ENCODE measurements at places on chromosomes 3 and 15. TPM values are rescaled to one million over a fixed set of nuclear protein-coding genes. Genes with fewer than 3 reads are reported as not detected.
A peak's percentile ranks its signal among the peaks of the same experiment; 100 is the strongest.

GRCh38 chr3:143354342-143354741 is 234.8 kb downstream of the CHST2 start:
- H3K27ac ChIP-seq = no peak overlapping the region
- no peak overlapping the region for H3K4me3 ChIP-seq
- no peak for DNase-seq
- no peaks in the 10 kb centered on the region for H3K36me3 ChIP-seq
- no peaks in the 10 kb centered on the region for H3K27me3 ChIP-seq
- no peaks in the 10 kb centered on the region for H3K4me1 ChIP-seq

XYLB gene
- 4.2 TPM for polyA plus RNA-seq

DNA sequence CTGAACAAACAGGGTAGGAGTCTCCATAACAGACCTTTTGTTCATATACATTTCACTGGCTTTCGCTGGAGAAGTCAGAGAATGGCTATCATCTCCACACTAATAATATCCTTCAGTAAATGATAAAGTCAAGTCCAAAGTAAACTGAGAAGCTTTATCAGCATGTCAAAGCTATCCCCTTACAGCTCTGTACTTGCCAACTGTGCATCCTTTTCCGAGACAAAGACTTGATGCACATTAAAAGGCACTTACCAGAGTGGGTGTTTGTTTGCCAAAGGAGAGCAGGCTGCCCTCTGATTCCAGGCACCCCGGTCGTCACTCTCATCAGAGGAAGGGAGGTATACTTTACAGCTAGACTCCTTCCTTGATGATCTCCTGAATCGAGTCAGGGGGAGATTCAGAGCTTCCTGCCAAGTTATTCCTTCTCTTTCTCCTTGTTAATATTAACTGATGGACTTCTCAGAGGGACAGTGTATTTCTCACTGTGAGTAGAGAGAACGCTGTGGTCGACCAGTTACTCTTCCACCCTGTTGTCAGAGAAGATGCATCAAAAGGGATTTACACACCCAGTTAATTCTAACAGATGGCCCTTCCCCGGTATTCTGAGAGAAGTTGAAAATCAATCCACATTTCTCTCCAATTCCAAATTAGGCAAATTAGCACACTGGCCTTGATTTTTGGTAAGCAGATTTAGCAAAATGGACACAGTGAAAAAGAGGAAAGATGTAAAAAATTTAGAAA is 504.7 kb upstream of the NR2F2 start:
- H3K4me1 ChIP-seq = no peaks in the 10 kb centered on the region
- no peak overlapping the region for H3K27ac ChIP-seq
- H3K36me3 ChIP-seq = no peaks in the 10 kb centered on the region
- no peak overlapping the region for H3K4me3 ChIP-seq

CCR4 gene
- polyA plus RNA-seq = not detected

GRCh38 chr3:142787719-142788118 is 63.9 kb downstream of the TRPC1 start:
- no peak overlapping the region for H3K4me3 ChIP-seq
- H3K36me3 ChIP-seq = no peaks in the 10 kb centered on the region
- DNase-seq = no peak

DNA sequence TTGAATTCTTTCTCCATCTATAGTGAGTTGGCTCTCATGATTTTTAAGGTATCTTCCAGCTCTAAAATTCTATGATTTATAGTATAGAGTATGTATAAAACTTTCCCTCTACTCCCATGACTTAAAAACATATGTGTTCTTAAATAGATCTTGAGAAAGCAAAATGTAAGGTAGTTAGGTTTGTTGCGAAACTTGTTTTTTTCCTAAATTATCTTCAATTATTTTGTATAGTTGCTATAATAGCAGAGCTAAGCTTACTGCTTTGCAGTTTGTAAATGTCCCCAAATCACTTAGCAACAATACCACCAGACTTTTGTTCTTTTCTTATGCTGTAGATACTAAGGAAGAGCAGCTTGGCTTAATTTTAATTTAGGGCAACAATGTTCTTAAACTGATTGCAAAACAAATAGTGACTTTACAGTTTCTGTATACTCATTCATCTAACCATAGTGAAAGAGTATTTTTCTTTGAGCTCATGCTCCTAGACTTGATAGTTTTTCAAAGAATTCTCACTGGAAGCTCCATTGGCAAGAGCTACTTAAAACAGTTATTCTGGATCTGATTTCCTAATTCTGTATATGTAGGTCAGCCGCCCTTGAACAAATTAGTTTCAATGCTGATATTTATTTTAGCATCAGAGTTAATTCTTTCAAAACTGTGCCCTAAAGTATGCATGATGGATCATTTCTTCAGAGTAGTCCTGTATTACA is 61.2 kb downstream of the LYSMD4 start:
- H3K36me3 ChIP-seq = peaks cover 2% of the 10 kb centered on the region
- DNase-seq = no peak
- H3K4me3 ChIP-seq = no peak overlapping the region
- H3K27ac ChIP-seq = no peak overlapping the region
- no peaks in the 10 kb centered on the region for H3K27me3 ChIP-seq
- no peaks in the 10 kb centered on the region for H3K4me1 ChIP-seq

DNA sequence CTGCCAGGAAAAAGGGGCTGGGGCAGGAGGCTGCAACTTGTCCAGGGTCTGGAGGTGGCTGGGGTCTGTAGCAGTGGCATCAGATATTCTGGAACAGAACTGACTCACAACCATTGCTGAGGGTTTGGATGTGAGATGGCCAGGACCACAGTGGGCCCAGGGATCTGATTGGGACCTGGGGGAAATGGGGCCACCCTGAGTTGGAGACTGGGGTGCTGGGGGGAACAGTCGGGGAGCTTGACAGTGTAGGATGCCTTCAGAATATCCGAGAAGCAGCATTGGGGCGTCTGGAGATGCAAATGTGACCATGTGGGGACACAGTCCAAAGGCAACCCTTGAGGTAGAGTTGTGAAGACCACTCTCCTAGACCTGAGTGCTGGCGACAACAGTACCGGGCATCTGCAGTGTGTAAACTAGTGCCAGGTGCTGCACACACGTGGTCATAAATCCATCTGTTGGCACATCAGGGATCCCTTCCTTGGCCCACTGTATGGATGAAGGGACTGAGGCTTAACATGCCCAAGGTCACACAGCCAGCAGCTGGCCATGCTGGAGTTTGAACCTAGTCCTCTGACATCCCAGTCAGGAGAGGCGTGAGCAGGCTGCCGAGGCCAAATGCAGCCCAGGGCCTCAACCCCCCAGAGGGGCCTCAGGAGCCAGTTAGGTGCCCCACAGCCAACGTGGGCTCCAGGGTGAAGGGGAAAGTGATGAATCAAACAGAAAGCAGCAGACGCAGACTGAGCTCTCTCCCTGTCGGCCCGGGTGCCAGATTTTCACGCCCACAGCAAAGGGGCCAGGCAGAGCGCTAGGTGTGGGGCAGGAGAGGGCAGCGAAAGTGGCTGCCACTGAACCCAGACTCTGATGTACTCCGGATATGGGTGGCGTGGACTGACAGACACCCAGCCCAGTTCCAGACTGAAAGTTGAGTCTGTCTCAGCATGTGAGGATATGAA is 18.8 kb downstream of the HEMK1 start:
- no peaks in the 10 kb centered on the region for H3K36me3 ChIP-seq
- no peak overlapping the region for H3K27ac ChIP-seq
- H3K27me3 ChIP-seq = no peaks in the 10 kb centered on the region
- no peak overlapping the region for H3K4me3 ChIP-seq
- DNase-seq = no peak
- no peaks in the 10 kb centered on the region for H3K4me1 ChIP-seq

DNA sequence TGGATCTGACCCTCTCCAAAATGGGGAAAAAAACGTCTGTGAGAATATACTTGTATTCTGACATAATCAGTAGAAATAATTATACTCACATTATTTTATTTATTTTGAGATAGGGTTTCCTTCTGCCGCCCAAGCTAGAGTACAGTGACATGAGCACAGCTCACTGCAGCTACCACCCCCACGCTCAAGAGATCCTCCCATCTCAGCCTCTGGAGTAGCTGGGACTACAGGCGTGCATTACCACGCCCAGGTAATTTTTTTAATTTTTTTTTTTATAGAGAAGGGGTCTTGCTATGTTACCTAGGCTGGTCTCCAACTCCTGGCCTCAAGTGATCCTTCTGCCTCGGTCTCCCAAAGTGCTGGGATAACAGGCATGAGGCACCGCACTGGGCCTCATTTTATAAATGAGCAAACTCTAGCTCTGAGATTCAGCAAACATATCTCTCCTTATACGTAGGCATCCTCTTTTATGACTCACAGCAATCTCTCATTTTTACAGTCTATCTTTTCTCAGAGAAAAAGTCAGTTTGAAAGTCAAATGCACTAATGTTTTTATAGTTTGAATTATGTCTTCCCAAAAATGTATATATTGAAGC is 989 bp upstream of the VGLL3 start:
- H3K27me3 ChIP-seq = no peaks in the 10 kb centered on the region
- peak overlapping the region; percentile 87 for H3K27ac ChIP-seq

CCR2 gene
- polyA plus RNA-seq = not detected

GRCh38 chr15:98177966-98178592 is 217.6 kb downstream of the ARRDC4 start:
- H3K27ac ChIP-seq = no peak overlapping the region
- no peaks in the 10 kb centered on the region for H3K36me3 ChIP-seq
- no peaks in the 10 kb centered on the region for H3K27me3 ChIP-seq

DNA sequence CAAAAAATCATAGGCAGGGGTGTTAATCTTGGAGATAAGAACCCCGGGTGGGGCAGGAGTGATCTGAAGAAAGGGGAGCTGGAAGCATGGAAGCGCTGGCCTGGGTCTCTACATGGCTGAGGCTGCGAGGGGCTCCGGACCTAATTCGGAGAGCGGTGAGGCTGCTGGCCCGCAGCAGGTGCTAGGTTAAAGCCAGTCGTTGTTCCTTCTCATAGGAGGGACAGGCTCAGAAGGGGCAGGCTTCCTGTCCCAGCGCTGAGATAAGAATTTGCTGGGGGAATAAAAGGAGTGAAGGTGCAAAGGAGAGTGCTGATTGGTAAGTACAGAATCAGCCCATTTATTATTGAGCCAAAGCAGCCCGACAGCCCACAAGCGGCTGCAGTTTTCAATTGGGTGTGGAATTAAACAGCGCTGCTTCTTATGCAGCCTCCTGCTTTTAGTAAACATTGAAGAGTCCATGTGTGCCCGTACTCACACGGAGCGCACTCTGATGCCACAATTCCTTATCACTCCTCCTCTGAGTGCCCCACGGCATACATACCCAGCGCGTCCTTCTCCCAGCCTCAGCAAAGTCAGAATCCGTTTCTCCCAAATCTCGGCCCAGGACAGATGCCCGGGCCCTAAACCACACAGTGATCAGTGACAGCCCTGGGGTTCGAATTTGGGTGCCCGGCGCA is 17.1 kb downstream of the CHST13 start:
- H3K4me1 ChIP-seq = peaks cover 15% of the 10 kb centered on the region
- H3K27me3 ChIP-seq = peaks cover 8% of the 10 kb centered on the region
- DNase-seq = no peak
- H3K27ac ChIP-seq = peak overlapping the region; percentile 37

DNA sequence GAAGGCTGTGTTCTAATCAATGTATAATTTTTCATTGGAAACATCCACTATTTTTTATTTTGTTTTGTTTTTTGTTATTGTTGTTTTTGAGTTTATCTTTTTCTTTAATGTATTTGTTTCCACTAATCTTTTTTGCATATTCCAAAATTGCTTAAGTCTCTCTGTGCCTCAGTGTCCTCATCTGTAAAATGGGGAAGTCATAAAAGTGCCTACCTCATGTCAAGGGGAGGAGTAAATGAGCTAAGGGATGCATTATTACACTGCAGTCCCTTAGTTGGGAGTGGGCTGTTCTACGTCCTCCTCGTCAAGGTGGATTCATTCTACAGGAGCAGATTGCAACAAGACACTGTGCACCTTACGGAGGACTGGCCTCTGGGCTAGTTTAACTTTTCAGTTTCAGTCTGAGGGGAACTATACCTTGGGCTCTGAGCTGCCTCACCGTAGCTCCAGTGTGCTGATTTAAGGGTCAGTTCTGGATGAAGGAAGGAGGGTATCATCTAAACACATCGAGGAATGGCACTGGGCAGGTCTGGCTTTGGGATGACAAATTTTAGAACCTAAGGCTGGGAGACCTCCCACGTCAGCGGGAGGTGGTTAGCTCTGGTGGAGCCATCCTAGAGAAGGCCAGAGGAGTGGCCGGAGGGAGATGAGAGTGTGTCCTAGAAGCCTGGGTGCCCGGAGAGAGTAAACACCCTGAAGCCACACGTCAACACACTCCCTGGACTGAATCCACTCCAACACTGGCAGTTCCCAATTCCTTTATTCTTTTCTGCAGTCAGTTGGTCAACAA is 5.1 kb upstream of the SRP14 start:
- no peaks in the 10 kb centered on the region for H3K27me3 ChIP-seq
- no peak overlapping the region for H3K27ac ChIP-seq
- DNase-seq = no peak
- H3K4me1 ChIP-seq = peaks cover 30% of the 10 kb centered on the region

- DNase-seq = no peak
- H3K27ac ChIP-seq = no peak overlapping the region
- no peaks in the 10 kb centered on the region for H3K4me1 ChIP-seq
- H3K27me3 ChIP-seq = no peaks in the 10 kb centered on the region
These were observed 396.5 kb downstream of the OCA2 start for GRCh38 chr15:27702581-27702980.

DNA sequence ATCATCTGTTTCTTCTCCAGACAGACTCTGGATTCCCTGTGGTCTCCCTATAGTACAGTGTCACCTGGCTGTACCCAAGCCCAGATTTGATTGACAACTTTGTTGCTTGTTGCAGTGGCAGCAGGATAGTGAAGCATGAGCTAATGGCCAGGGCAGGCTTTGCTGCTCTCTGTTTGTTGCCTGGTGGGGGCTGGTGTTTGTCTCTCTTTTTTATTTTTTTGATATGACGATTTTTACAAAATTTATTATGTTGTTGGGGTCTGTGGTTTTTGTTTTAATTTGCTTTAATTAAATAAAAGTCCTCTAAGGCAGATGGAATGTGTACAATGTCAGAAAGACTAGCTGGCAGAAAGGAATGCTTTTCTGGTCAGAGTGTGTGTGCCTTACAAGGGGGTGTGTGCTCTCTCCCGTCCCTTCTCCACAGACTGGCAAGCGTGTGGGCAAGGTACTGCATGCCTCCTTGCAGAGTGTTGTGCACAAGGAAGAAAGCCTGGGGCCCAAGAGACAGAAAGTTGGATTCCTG is 15.2 kb upstream of the CLEC3B start:
- no peak overlapping the region for H3K4me3 ChIP-seq
- peak overlapping the region; percentile 97 for H3K27ac ChIP-seq
- H3K27me3 ChIP-seq = no peaks in the 10 kb centered on the region
- H3K36me3 ChIP-seq = peaks cover 8% of the 10 kb centered on the region
- peaks cover 37% of the 10 kb centered on the region for H3K4me1 ChIP-seq

KNL1 gene
- 3.9 TPM for polyA plus RNA-seq

NME9 gene
- not detected for polyA plus RNA-seq

TRIM42 gene
- not detected for polyA plus RNA-seq

DNA sequence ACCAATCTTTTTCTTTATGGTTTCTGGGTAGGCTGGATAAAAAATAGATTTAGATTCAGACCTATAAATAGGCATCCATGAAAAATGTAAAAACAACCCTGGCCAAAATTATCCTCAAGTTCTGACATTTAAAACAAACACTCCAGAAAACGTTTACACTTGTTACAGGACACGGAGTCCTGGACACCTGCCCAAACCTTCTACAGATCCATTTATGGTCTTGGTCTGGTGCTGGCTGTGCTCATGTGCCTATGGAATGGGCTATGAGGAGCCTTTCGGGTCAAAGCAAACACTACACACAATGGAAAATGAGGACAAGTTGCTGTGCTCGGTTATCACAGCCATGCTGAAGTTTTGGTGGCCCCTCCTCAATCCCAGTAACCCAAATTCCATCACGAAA is 108.1 kb downstream of the PDZRN3 start:
- H3K4me3 ChIP-seq = no peak overlapping the region
- no peak for DNase-seq

DENND6A gene
- polyA plus RNA-seq = 11.4 TPM

Data from fibroblast of lung (primary cell).